Activated gamma-delta T cell (primary cell): ENCODE measurements at places on chromosomes 4 and X.

DNA sequence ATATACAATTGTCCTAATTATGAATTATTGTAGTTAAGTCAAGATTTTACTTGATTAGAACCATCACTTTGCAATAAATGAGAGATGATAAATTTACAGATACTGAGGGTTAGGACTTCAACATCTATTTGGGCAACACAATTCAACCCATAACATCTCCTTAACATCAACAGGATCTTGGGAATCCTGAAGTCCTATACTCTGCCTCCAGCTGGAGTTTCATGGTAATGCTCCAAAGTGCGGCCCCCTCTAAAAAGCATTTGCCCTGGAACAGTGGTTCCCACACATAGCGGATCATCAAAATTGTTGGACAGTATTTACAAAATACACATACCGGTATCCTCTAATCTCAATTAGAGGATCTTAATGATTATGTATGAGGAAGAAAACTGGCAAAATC is 618.6 kb downstream of the CENPC start:
- no peak for DNase-seq

- DNase-seq = no peak
Observed at GRCh38 chr4:154985673-154986072, 204.6 kb downstream of the RBM46 start.

DNA sequence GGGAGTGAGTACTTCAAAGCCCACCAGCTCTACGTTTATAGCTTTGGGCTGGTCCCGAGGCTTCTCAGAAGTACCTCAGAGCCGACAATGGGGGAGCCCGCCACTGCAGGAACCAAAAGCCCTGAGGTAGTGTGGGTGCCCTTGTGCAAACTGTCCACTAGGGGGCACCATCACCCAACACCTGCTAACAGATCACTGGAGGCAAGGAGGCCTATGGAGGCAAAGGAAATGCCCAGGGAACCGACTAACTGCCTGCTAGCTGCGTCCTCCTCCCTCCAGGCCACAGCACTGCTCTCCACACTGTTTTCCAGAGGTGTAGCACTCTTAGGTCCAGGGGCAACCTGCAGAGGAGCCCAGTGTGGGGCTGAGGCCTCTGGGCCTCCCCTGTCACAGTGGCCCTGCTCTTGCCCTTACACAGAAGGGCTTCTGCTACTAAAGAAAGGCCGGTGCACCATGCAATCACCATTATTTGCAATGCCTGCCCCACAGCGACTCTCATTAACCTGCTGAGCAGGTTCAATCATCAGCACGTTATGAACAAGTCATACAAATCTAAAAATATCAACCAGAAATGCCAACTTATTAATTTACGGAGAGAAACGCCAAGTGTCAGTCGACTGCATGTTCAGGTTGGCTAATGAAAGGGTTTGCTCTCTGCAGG is 159.1 kb downstream of the NSUN7 start:
- no peak for DNase-seq

- DNase-seq = no peak
Observed at GRCh38 chr4:75565481-75565880, 9.6 kb downstream of the ODAPH start.

DNA sequence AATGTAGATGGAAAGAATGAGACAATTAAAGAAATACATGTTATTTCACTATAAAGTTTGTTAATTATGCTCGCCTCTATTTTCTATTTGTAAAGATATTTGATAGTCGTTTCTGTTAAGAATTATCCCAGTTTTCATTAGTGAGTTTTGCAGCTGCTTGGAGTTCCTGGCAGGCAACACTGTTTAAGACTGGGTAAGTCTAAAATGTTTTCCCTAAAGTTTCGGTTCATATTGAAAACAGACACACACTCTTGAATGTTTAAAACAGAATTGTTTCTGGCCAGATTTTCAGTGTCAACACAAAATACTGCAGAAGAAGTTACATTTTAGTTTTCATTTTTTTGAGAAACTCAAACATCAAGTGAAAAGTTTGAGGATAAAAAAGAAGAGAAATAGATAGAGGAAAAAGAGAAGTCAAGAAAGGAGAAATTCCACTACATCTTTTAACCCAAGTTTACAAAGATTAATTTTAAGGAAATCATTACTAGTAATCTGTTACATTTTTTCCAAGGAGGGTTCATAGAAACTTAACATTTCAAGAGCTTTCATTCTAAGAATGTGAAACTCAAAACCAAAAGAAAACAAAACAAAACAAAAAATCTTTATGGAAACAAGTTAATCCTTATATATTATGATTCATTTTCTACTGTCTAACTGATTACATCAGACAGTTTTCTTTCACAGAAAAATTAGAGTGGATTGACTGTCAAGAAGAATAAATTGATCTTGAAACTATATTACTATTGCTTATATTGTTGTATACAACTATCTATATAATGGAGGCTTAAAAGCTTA is 305.5 kb downstream of the FAT4 start:
- DNase-seq = no peak

- no peak for DNase-seq
Observed at GRCh38 chr4:125527681-125528080, 212.9 kb downstream of the FAT4 start.

GRCh38 chr4:17097362-17097761 is 198.9 kb upstream of the LDB2 start:
- no peak for DNase-seq

- no peak for DNase-seq
Observed at GRCh38 chr4:62051332-62051731, 851.2 kb downstream of the ADGRL3 start.

DNA sequence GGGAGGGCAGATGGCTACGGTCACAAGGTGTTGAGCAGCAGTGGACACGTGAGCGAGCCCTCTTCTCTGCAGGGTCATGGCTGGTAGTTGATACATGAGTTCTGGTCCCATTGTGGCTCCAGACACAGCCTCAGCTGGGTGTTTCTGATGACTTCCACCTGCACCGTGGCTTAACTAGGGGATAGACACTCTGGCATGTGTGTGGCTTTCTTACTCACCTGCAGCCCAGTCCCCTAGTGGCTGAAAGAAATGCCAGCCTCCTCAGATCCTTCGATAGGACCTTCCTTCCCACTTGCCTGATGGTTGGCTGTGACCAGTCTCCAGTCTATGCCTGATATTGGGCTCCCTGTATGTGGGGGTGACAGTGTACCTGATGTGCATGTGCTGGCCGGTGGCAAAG is 5.0 kb downstream of the GPR78 start:
- no peak for DNase-seq

DNA sequence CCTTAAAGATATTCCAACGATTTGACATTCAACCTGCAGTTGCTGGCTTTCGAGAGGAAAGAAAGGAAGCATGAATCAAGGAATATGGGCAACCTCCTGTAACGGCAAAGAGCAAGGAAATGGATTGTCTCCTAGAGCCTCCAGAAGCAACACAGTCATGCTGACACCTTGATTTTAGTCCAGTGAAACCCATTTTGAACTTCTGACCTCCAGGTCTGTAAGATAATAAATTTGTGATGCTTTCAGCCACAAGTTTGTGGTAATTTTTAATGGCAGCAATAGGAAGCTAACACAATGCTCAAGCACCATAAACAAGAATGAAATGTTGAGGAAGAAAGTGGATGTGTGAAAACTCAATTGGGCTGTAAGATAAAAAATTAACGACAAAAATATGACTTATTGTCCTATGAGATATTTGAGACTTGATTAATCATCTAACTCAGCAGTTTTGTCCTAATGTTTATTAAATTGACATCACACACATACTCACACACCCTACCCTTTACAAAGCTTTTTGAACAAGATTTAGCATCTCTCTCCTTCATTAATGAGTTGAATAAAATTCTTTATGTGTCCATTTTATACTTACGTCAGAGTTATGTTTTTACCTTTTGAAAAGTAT is 857.2 kb upstream of the INTU start:
- DNase-seq = no peak
